Endodermal cell (in vitro differentiated cells): ENCODE measurements at places on chromosomes 3 and 15. TPM values are rescaled to one million over a fixed set of nuclear protein-coding genes. Genes with fewer than 3 reads are reported as not detected.
A peak's percentile ranks its signal among the peaks of the same experiment; 100 is the strongest.

GRCh38 chr3:119726909-119727308 is 24.1 kb downstream of the CFAP91 start:
- no peaks in the 10 kb centered on the region for H3K36me3 ChIP-seq
- H3K4me1 ChIP-seq: no peaks in the 10 kb centered on the region
- H3K4me3 ChIP-seq: no peak overlapping the region
- no peak for DNase-seq
- no peaks in the 10 kb centered on the region for H3K27me3 ChIP-seq

DNA sequence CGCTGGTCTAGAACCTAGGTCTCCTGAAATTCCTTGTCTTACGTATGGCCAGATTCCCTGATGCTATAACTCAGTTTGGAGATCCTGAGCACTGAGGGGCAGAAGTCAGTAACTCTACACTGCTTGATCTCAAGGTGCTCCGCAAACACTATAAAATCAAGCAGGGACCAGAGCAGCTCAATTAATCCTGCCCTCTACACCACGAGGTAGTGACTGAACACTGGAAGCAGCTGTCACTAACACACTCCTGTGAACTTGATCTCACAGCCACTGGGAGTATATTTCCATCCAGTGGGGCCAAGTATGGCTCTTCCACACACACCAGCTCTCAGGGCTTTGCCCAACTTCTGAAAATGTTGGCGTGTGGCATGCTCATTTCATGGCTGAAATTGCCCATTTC is 51.0 kb downstream of the EDEM1 start:
- H3K27me3 ChIP-seq: no peaks in the 10 kb centered on the region
- DNase-seq: no peak
- H3K27ac ChIP-seq: no peak overlapping the region
- no peaks in the 10 kb centered on the region for H3K36me3 ChIP-seq

PLS1 gene
- total RNA-seq: 10.8 and 11.3 TPM in 2 replicates

- DNase-seq: no peak
- H3K4me1 ChIP-seq: no peaks in the 10 kb centered on the region
- H3K27me3 ChIP-seq: no peaks in the 10 kb centered on the region
- no peaks in the 10 kb centered on the region for H3K36me3 ChIP-seq
- no peak overlapping the region for H3K4me3 ChIP-seq
Observed at GRCh38 chr15:101386967-101387366, 91.9 kb upstream of the SNRPA1 start.

GRCh38 chr3:60102154-60102553 is 1052.3 kb upstream of the CFAP20DC start:
- peaks cover 4% of the 10 kb centered on the region for H3K4me1 ChIP-seq
- no peaks in the 10 kb centered on the region for H3K27me3 ChIP-seq
- no peak for DNase-seq
- H3K27ac ChIP-seq: no peak overlapping the region
- H3K36me3 ChIP-seq: no peaks in the 10 kb centered on the region

DNA sequence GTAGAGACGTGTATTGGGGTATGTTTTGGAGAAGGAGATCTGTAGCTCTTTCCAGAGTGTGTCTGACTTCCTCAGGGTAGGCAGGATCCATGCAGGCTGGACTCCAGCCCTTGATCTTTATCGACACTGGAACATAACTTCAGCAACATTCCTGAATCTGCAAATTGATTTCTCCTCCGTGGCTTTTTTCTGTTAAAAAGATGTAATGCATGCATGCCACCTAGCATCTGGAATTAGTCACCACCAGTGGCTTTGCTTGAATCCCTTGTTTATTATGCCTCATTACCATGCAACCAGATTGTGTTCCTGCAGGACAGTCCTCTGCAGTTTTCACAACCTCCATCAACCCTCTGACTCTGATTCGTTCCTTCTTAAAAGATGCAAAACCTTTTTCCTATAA is 86.1 kb downstream of the CCNL1 start:
- no peak for DNase-seq
- H3K36me3 ChIP-seq: no peaks in the 10 kb centered on the region
- H3K27me3 ChIP-seq: no peaks in the 10 kb centered on the region

DNA sequence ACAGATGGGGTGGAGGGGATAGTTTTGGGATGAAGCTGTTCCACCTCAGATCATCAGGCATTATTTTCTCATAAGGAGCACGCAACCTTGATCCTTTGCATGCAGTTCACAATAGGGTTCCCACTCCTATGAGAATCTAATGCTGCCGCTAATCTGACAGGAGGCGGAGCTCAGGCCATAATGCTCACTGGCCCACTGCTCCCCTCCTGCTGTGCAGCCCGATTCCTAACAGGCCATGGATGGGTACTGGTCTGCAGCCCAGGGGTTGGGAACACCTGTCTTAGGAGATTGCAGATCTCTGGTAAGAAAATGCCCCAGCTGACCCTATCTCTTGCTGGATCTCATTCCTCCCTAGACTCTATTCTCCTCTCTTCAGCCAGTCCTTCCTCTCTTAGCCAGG is 6.8 kb downstream of the CSTA start:
- H3K4me1 ChIP-seq: no peaks in the 10 kb centered on the region
- H3K27ac ChIP-seq: no peak overlapping the region
- H3K36me3 ChIP-seq: no peaks in the 10 kb centered on the region
- no peak overlapping the region for H3K4me3 ChIP-seq

FAM3D gene
- total RNA-seq: not detected in 3 replicates

TFRC gene
- 78.7 and 90.0 TPM in 2 replicates for total RNA-seq

MYZAP gene
- total RNA-seq: 0.20 and 0.33 TPM in 2 replicates

DNA sequence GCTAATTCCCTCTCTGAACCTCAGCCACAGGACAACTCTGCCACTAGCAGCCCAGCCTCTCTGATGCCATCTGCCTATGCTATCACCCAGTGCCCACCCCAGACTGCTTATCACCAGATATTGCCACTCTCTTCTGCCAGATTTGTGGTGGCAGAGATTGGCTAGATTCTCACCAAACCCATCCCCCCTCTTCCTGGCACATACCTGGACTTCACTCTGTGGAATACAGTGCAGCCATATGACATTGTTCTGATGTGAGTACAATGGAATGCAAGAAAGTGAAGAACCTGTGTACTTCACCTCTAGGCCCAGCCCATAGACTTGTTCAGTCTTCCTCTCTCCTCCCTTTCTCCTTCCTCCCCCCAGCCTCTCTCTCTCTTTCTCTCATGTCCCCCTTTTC is 46.9 kb upstream of the NTRK3 start:
- H3K27me3 ChIP-seq: peaks cover 34% of the 10 kb centered on the region
- H3K36me3 ChIP-seq: no peaks in the 10 kb centered on the region
- DNase-seq: no peak
- H3K27ac ChIP-seq: no peak overlapping the region

FILIP1L gene
- 1.7 to 2.5 TPM (median 2.1 TPM) in 3 replicates for total RNA-seq

DNA sequence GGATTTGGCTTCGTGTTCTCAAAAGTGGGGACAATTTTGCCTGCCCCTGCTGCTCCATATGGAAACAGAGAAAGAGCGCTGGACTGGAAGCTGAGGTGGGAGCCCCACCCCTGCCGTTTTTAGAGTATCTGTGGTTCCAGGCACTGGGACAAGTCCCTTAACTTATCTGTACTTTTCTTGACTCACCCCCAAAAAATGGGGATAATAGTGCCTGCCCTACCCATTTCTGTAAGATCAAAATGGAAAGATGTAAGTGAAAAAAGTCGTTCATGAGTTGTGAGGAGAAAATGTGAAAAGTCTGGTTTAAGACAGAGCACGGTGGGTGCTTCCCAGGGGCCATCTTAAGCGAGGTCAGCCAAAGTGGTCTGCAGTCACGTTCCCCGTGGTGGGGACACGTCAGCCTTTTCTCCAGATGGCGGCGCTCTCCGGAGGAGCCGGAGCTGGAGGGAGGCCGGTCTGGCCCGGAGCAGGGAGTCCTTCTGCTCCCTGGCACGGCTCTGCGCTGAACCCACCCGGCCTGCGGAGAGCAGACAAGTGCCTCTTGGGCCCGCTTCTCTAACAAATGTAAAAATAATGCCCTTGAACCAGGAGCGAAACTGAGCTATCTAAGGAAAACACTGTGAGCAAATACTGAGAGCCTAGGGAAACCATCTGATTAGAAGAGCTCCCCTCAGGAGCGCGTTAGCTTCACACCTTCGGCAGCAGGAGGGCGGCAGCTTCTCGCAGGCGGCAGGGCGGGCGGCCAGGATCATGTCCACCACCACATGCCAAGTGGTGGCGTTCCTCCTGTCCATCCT is at the start of gene CLDN18:
CLDN18 (plus strand) TSS at position 690 of the 797 bp plus-strand sequence; CDS start at position 751, 61 bp downstream.
- no peaks in the 10 kb centered on the region for H3K27me3 ChIP-seq
- peak; percentile 81 for DNase-seq
- no peak within 1 kb of the TSS for H3K27ac ChIP-seq
- no peak within 1 kb of the TSS for H3K4me3 ChIP-seq

P2RY14 gene
- not detected in 2 replicates for total RNA-seq

DNA sequence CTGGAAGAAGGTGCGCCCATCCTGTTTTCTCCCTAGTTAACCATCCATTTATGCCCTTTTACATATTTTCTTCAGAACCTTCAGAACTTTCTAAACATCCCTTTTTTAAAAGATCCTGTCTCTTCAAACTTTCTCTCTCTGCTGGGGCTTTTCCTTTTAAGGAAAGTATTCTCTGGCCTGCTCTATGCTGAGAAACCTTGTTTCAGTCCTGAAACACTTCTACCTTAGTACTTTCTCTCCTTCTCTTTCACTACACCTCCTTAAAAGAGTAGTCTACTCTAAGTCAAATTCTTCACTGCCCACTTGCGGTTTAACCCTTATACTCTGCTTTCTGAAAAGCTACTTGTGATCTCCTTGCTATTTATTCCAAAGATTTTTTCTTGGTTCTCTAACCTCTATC is 65.6 kb upstream of the SLC12A8 start:
- peaks cover 20% of the 10 kb centered on the region for H3K36me3 ChIP-seq
- no peaks in the 10 kb centered on the region for H3K27me3 ChIP-seq
- no peak overlapping the region for H3K4me3 ChIP-seq
- no peak for DNase-seq
- H3K4me1 ChIP-seq: peaks cover 5% of the 10 kb centered on the region

CCDC51 gene
- total RNA-seq: 10.2 to 15.8 TPM (median 14.6 TPM) in 3 replicates

GRCh38 chr3:83514130-83514914 is 1444.5 kb upstream of the CADM2 start:
- no peaks in the 10 kb centered on the region for H3K4me1 ChIP-seq
- H3K27me3 ChIP-seq: no peaks in the 10 kb centered on the region
- peak; percentile 89 for DNase-seq
- H3K27ac ChIP-seq: no peak overlapping the region
- no peaks in the 10 kb centered on the region for H3K36me3 ChIP-seq
- no peak overlapping the region for H3K4me3 ChIP-seq

DNA sequence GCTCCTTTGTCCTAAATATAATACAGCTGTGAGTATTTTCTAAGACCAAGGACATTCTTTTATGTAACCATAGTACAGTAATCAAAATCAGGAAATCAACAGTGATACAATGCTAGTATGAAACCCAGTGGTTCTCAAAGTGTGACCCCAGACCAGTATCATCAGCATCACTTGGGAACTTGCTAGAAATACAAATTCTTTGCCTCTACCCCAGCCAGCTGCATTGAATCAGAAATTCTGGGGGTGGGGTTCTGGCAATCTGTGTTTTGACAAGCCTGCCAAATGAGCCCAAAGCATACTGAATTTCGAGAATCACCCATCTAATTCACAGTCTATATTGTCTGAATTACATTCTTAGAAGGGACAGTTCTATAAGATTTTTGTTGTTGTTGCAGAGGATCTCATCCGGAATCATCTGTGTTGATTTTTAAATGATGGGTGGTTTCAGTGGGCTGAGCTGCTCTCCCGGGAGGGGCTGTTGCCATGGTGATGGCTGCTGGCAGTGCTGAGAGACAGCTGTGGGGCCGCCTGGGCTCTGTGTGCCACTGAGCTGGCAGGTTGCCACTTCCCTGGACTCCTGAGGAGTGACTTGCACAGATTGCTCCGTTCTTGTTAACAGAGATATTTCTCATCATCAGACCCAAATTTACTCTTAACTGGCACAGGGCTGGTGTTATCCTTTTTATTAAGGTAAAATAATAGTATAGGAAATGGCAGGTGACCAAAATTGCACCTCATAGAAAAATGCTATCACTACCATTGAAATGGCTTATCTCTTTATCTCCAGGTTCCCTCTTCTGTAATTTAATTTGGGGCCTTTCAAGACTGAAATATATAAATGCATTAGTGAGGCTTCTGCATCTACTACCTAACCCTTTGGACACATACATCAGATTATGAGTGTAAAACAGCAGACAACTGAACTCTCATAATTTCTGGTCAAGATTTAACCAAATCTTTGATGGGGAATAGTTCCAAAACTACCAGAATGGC is 56.5 kb downstream of the NEK11 start:
- no peak overlapping the region for H3K27ac ChIP-seq
- no peaks in the 10 kb centered on the region for H3K27me3 ChIP-seq
- no peaks in the 10 kb centered on the region for H3K4me1 ChIP-seq
- H3K36me3 ChIP-seq: no peaks in the 10 kb centered on the region

GRCh38 chr15:33396475-33396874 is 85.7 kb downstream of the RYR3 start:
- H3K4me3 ChIP-seq: no peak overlapping the region
- no peak overlapping the region for H3K27ac ChIP-seq
- no peak for DNase-seq
- no peaks in the 10 kb centered on the region for H3K27me3 ChIP-seq
- H3K4me1 ChIP-seq: no peaks in the 10 kb centered on the region

- no peak for DNase-seq
- no peak overlapping the region for H3K4me3 ChIP-seq
- H3K27me3 ChIP-seq: no peaks in the 10 kb centered on the region
- H3K36me3 ChIP-seq: no peaks in the 10 kb centered on the region
Observed at GRCh38 chr15:92803852-92804609, 96.1 kb upstream of the CHD2 start.

GRCh38 chr3:188000361-188000861 is 153.5 kb upstream of the LPP start:
- H3K36me3 ChIP-seq: no peaks in the 10 kb centered on the region
- no peak overlapping the region for H3K4me3 ChIP-seq
- no peak for DNase-seq
- H3K4me1 ChIP-seq: peaks cover 7% of the 10 kb centered on the region
- no peaks in the 10 kb centered on the region for H3K27me3 ChIP-seq
- no peak overlapping the region for H3K27ac ChIP-seq

MOBP gene
- total RNA-seq: 7.0 and 7.1 TPM in 2 replicates

DNA sequence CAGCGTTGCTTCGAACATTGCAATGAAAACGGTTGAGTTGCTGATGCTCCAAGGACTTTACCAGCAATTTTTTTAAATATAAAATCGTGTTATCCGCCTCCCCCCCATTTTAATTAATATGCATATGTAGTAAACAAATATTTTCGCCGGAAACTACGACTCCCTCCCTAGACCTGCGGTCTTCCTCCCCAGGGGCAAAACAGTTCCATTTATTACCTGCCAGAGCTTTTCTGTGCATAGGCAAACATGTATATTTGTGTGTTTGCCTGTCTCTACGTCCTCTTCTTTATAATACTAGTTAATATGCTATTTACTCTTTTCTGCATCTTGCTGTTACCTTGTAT is 593 bp upstream of the RSL24D1 start:
- H3K27ac ChIP-seq: peak overlapping the region; percentile 80
- H3K36me3 ChIP-seq: peaks cover 5% of the 10 kb centered on the region
- H3K4me1 ChIP-seq: no peaks in the 10 kb centered on the region
- peak overlapping the region; percentile 98 for H3K4me3 ChIP-seq

- no peak overlapping the region for H3K4me3 ChIP-seq
- no peak overlapping the region for H3K27ac ChIP-seq
- no peak for DNase-seq
- H3K4me1 ChIP-seq: no peaks in the 10 kb centered on the region
- H3K36me3 ChIP-seq: peaks cover 76% of the 10 kb centered on the region
- H3K27me3 ChIP-seq: no peaks in the 10 kb centered on the region
Observed at GRCh38 chr15:41476416-41477048, 17.1 kb upstream of the ITPKA start.
